ENCODE measurements at places on chromosomes 13 and 19.

DNA sequence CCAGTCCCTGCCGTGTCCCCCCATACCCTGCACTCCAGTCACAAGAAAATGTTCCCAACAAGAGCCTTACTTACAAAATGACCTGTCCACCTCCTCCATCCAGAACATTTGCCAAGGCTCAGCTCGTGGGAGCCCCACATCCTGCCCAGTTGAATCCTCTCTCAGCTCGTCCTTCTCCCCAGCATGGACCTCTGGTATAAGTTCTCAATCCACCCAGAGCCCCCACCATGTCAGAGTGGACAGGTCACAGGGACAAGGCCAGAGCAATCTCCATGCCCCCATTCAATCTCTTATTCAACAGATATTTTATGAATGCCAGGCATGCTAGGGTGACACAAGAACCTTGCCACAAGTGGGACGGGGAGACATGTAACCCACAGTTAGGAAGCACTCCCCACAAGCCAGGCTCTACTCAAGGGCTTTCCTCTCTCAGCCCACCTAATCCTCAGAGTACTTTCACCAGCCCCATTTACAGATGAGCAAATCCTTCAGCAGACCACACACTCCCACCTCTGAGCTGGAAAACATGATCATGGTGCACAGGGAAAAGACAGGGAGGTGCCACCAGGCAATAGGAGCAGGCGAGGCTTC is 15.1 kb downstream of the DEDD2 start:
- DNase-seq: no peak

DNA sequence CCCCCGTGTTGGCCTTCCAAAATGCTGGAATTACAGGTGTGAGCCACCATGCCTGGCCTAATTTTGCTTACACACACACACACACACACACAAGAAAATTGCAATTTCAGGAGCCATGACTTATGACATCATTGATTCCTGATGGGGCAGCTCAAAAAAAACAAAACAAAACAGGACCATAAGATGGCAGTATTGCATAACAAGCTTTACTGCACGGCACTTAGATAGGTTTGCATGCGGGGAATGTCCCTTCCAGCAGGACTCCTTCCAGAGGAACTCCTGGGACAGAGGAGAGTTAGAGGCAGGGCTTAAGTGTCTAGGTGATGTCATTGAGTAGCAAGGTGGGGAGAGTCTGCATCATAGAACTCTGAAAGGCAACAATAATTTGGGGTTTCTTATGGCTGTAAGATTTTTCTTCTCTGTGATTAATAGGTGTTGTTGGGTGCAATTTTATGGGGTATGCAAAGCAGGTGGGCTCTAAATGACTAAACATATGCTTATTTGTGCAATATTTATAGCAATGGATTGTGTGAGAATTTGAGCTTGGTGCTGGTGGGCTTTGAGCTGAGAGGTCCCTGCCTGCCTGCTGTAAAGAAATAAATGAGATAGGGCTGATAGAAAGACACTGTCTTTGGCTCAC is 9.0 kb upstream of the ACSBG2 start:
- DNase-seq: peak; percentile 25

DNA sequence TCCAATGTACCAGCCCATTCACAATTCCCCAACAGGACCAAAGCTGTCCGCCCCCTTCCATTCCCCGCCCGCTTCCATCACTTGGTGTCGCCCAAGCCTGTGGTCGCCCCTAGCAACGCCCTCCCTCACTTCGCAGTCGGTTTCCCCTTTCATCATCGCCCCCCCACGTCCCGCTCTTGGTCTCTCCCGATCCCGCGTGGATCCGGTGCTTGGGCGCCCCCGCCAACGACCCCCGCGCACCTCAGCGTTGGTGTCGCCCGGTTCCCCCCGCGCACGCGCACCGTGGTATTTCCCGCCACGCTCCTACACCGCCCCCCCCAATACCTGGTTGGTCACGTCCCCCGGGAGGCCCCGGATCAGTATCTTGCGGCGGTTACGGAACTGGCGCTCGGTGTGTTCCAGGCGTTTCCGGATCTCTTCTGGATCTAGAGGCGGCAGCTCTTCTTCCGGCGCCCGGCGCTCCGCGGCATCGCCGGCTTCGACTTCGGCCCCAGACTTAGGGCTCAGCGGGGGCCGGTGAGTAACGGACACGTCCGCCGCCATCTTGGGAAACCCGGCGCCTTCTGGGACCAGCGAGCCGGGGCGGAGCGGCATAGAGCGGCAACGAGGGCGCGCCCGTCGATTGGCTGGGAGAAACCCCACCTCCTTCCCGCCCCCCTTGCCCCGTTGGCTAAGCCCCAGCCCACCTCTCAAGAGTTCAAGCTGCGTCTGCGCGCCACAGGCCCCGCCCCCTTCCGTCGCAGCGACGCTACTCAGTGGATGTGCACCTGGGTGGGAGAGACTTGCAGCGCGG is at the start of gene RAVER1:
TSS of gene RAVER1 (minus strand) at position 565 of the 793 bp plus-strand sequence. CDS start at position 543, 22 bp downstream.
- peak; percentile 97 for DNase-seq

- no peak for DNase-seq
These were observed 16.1 kb upstream of the STRN4 start for GRCh38 chr19:46762245-46762890.

- peak; percentile 94 for DNase-seq
These were observed 16.0 kb upstream of the COLGALT1 start for GRCh38 chr19:17539238-17540117.

DNA sequence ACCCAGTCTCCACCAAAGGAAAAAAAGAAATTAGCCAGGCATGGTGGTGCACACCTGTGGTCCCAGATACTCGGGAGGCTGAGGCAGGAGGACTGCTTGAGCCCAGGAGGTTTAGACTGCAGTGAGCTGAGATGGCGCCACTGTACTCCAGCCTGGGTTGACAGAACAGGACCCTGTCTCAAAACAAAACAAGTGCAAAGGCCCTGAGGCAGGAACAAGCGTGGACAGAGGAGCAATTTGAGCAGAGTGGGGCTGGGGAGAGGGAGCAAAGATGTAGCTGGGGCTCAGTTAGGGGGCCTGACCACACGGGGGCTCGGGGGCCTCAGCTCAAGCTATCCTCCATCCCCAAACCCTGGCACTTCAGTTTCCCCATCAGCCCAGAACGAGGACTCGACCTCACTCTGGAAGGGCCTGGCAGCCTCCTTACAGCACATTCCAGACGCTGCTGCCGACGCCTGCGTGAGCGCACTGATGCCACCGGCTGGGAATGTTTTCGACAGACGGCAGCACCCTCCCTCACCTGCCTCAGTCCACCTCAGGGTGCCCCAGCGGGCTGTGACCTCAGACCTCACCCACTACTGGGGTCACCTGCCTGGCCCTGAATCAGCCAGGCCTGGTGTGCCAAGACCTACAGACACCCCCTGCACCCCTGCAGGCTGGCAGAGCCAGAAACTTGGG is 1.8 kb upstream of the POLRMT start:
- no peak for DNase-seq

- DNase-seq: no peak
These were observed 4.6 kb downstream of the CAPN12 start for GRCh38 chr19:38739440-38740256.

DNA sequence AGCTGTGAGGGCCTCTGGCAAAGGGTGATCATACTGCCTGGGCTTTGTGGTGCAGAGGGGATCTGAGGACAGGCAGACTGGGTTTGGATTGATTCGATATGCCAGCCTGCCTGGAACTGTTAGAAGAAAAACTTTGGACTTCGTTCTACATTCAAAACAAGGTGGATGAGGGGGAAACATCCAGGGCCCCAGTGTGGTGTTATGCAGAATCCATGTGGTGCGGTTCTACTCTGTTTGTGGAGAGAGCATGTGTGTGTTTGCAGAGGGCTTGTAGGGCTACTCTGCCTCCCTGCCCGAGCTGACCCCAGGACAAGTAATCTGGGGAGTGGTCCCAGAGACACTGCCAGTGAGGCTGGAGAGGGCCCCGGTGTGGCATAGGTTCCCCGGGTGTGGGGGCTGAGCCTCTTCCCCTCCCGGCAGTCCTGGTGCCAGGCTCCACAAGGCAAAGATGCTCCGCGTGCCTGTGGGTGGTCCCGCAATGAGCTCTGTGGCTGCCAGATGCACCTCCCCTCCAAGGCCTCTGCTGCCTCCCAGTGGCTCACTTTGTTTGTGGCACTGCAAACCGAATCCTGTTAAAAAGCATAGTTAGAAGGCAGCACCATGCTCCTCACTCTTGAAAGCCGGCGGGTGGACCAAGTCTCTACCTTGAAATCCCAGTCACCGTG is 22.3 kb upstream of the TFDP1 start:
- no peak for DNase-seq

DNA sequence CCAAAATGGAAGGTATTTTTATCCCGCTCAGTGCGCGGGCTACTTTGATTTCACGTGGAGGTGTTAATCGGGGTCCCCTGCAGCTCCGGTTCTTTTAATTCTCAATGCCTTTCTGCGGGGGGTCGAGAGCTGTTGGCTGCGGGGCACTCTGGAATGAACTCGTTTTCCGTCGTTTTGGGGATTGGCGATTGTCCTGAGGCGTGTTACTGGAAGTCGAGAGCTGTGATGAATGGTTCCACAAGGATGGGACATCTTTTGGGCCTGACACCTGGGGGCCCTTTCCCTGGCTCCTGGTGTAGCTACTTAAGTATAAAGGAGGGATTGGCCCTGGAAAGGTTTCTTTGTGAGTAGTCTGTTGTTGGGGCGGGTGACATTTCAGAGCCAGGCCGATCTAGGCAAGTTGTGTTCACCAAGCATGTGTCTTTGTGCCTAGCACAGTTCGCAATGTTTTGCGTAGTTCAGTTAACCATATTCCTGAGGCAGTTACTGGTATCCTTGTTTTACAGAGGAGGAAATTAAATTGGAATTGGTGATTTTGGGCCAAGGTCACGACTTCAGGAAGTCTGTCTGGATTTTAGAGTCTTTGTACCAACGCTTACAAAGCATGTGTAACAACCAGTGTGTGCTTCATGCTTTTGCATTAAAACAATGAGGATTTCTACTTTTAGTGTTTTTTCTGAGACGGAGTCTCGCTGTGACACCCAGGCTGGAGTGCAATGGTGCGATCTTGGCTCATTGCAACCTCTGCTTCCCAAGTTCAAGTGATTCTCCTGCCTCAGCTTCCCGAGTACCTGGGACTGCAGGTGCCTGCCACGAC is 846 bp downstream of the RPL13A start:
- no peak for DNase-seq

DNA sequence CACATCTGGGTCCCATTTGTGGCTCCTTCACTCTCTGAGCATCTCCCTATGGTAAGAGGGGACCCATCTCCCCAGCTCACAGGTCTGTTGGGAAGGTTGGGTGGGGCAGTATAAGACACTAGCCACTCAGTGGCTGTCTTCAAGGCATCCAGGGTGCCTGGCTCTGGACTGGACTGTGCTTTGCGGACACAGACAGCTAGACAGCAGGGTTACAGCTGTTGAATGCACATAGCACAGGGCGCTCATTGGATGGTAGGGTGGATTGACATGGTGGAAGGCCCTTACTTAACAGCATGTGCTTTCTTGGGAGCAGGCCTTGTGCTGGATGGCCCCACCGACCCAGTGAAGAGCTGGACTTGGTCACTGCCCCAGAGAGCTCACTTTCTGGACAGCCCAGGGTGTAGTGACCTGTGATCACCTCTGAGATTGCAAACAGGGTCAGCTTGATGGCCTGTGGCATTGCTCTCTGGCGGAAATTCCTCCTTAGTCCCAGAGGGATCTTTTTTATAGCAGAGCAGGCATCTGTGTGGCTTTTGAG is 1.9 kb downstream of the ZNF444 start:
- DNase-seq: no peak

GRCh38 chr13:31001647-31002046 is 69.2 kb downstream of the TEX26 start:
- DNase-seq: no peak

- DNase-seq: no peak
These were observed 134.6 kb downstream of the KATNAL1 start for GRCh38 chr13:30172593-30173302.

GRCh38 chr19:54147676-54148075 is 10.1 kb downstream of the CNOT3 start:
- no peak for DNase-seq

- DNase-seq: peak; percentile 42
These were observed 44.8 kb downstream of the DNM2 start for GRCh38 chr19:10762656-10763055.

- DNase-seq: no peak
These were observed 23.6 kb downstream of the PNPLA6 start for GRCh38 chr19:7559102-7559501.

Data from central memory CD4-positive, alpha-beta T cell (primary cell).